ENCODE measurements at places on chromosomes 2 and 18.

- no peak for DNase-seq
These were observed 93.2 kb downstream of the BCL2L11 start for GRCh38 chr2:111213877-111214276.

GRCh38 chr2:151315381-151315903 is 26.0 kb upstream of the NMI start:
- peak; percentile 5 for DNase-seq

DNA sequence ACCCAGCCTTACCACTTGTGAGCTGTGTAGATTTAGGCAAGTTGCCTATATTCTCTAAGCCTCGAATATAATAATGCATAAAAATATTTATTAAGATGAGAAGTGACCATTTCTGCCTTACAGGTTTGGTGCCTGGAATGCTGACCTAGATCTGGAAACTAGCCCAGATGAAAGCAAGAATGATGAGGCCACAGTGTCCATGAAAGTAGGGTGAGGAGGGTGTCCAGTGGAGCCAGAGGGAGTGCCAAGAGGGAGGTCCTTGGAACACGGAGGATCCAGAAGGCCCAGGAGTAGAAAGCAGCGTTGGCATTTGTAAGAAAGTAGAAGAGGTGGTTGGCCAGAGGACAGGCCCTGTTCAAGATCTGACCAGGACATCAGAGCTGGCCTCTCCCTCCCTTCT is 334.3 kb downstream of the CELF4 start:
- no peak for DNase-seq

DNA sequence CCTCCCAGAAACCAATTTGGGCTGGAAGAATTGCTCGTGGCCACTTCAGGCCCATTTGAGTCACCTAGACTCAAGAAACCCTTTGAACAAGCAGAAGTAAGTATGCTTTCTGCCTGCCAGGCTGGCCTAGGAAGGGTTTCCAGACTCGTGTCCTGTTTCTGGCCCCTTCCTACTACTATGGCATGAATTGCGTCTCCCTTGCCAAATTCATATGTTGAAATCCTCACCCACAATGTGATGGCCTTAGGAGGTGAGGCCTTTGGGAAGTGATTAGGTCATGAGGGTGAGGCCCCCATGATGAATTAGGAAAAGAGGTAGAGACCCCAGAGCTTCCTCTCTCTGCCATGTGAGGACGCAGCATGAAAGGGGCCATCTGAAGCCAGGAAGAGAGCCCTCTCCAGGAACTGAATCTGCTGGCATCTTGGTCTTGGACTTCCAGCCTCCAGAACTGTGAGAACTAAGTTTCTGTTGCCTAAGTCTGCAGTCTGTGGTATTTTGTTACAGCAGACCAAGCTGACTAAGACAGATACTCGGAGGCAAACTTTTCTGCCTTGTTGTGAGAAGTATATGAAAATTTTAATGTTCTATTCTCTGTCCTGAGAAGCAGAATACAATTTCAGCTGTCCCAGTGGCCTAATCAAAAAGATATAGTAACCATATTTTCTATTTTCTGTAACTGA is 13.1 kb downstream of the GPR45 start:
- DNase-seq, result no peak

DNA sequence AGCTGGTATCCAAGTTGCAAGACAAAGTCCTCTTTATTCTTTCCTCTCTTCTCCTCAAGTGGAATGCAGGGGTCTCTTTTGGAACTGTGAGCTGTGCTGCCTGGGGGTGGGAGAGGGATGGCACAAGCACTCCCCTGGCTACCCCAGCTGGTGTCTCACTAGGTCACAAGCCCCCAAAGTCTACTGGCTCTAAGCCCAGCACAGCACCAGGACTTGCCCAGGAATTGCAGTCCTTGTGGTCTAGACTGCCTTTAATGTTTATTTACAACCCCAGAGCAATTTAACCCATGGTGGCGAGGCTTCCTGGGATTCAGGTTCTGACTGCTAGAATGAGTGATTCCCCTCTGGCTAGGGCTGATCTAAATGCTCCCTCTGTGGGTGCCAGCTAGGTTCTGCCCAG is 199.0 kb upstream of the STK17B start:
- no peak for DNase-seq
